ENCODE measurements at places on chromosomes 12 and 14.

DNA sequence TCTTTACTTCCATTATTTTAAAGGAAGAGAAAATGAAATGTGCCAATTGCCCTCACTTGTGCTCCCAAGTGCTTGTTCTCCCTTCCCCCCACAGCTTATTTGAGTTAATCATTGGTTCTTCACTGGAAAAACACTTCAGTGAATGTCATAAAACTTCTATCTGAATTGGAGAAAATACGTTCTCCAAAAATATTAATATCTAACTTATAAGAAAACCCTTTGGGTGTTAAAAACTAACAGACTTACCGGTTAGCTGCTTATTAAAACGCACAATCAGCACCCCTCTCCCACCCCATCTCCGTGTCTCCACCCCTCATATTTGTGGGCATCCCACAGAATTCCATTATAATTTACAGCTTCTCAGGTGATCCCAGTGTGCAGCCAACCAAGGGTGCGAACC, 31.7 kb downstream of the PLEKHA5 start:
- no peak for DNase-seq

GRCh38 chr12:105570944-105571343, 240.5 kb downstream of the C12orf75 start:
- DNase-seq = no peak

DNA sequence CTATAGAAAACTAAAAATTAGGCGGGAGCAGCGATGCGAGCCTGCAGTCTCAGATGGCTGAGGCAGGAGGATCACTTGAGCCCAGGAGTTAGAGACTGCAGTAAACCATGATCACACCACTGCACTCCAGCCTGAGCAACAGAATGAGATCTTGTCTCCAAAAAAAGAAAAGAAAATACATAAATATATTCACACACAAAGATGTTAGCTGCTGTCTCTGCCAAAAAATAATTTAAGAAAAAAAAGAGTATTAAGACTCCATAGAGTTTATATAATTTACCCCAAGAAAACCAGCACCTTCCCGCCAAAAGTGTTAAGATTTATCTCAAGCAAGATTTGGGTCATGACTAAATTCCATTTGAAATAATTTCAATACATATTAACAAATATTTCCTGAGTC, 102.6 kb downstream of the MED13L start:
- no peak for DNase-seq

DNA sequence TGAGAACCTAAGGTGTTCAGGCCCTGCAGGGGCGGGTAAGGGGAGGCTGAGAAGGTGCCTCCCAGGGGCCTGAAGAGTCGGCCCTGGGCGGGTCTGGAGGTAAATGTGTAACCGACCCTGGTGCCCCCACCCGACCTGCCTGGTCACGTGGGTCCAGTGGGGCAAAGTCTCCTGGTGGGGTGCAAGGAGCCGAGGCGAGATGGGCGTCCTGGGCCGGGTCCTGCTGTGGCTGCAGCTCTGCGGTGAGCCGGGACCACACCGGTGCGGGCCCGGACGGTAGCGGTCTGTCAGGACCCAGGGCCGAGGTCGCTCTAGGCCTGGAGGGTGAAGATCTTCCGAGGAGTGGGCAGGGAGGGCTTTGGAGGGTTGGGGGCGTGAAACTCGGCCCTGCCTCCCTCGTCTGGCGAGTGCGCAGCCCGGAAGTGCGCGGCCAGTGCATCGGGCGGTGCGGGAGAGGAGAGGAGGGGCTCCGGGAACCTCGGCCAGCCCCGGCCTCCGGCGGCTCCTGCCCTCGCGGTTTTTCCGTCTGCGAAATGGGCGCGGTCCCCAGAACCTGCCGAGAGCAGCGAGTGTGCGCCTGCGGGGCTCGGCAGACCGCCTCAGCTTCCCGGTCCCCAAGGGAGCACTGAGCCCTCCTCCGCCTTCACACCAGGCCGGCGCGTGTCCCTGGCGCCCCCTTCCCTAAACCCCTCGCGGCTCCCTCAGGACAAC, at the start of gene AMN:
Gene AMN (plus strand): TSS at position 174 of the 711 bp plus-strand sequence. CDS start 26 bp downstream, at position 200.
- no peak for DNase-seq

GRCh38 chr12:72605975-72606374, 333.8 kb downstream of the TRHDE start:
- DNase-seq = no peak

- peak; percentile 30 for DNase-seq
Measured at GRCh38 chr12:132189378-132190011, 45.2 kb downstream of the NOC4L start.

- peak; percentile 33 for DNase-seq
Measured at GRCh38 chr14:24051789-24052655, at the start of gene CARMIL3. TSS of gene CARMIL3 (plus strand) at chr14:24052009. CDS start at chr14:24052154, 145 bp downstream.

DNA sequence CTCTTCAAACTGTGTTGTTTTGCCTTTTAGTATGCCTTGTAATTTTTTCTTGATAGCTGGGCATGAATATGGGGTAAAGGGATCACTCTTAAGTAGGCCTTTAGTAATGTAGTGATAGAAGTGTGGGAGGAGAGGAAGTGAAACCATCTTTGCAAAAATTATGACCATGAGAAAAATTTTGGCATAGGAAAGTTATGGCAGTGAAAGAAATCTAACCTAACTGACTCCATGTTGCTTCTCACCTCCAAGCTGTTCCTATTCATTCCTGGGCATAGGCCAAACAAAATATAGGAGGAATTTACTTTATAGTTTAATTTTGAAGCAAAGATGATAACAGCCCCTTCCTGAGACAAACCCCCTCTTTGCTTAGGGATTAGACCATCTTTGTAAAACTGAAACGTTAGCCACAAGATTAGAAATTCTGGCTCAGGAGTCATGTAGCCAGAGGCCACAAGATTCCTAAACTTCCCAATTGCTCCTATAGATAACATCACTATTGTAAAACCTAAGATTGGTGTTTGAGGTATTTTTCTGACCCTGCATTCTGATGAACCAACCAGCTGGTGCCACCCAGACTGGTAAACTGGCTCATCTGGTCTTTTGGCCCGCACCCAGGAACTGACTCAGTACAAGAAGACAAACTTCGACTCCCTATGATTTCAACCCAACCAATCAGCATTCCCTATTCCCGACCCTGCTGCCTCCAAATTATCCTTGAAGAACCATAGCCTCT, 45.8 kb downstream of the CRADD start:
- peak; percentile 100 for DNase-seq

DNA sequence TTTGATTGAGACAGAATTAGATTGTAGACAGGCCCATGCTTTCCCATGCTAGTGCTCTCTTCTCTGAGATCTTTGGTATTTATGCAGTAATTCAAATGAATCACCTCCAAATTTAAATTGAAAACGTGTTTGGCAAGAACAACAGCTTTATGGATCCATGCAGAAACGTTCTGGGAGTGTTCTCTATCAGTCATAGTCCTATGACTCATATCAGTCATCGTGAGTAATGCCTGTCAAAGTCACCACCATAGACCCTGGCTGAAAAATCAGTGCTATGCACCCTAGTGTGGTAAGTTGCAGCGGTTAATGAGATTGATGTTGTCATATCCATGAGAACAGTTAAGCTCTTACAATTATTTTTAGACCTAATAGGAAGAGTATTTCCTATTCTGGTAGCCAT, 90.1 kb upstream of the FOXG1 start:
- no peak for DNase-seq

DNA sequence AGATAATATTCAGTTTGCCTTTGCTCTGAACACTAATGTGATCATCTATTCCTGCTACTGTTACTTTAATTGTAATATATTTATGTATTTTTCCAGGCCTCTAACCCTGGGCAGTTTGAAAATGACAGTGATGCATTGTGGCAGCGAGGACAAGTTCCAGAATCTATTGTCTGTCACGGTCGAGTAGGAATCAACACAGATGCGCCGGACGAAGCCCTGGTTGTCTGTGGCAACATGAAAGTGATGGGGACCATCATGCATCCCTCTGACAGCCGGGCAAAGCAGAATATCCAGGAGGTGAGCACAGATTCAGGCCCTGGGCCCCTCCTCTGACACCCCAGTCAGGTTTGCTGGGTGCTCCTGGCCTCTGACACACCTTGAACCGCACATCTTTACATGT, 78.5 kb downstream of the MYRFL start:
- DNase-seq = no peak

DNA sequence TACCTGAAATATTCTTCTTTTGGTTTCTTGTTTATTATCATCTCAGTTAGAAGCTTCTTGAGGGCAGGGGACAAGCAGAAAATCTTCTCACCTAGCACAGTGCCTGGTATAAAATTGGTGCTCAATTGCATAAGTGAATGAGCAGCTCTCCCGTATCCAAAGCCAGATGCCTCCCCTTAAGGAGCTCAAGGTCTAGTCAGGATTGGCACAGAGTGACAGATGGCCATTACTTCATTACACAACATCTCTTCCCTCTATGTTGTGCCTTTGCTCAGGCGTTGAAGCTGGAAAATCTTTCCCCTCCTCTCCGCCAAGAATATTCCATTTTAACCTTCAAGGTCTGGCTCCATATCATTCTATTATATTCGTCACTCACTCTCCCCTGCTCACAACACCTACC, 3.6 kb downstream of the SLC4A8 start:
- no peak for DNase-seq

DNA sequence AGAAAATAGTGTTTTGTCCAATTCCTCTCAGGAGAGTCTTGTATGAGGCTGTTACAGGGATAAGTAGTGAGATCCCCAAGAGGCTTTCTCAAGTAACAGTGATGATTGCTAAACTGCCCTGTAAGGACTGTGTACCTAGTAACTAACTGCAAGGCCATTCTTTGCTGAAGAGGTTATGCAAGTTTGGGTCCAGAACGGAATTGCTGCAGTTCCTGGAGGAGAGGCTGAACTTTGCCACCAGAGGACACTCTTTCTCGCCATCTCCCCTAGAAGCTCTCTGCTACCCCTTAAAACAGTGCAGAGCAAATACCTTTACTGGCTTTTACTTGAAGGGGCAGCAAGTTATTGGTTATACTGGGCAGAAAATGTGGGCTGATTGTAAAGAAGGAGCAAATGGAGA, 180.0 kb downstream of the RBM19 start:
- no peak for DNase-seq

DNA sequence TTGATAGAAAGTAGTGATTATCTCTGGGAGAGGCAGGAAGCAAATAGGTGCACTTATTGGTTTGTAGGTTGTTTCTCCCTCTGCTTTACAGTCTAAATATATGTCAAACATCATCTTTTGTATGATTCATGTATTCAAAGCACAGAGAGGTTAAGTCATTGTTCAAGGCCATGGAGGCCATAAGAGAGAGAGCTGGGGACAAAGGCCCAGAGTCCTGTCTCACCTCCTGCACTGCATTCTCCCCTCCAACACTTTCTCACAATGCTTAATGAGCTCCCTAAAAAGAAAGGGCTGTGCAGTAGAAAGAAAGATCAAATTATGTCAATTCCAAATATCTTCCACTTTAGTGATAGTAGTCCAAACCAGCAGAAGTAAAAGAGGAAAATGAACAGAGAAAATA, 180.4 kb upstream of the DIO3 start:
- DNase-seq = no peak
